ENCODE measurements at places on chromosomes 7 and 10.

GRCh38 chr10:131775433-131775832 lies 125.4 kb upstream of the PPP2R2D start:
- no peak for DNase-seq

GRCh38 chr7:157630301-157630853 lies 293.6 kb downstream of the DNAJB6 start:
- no peak for DNase-seq

DNA sequence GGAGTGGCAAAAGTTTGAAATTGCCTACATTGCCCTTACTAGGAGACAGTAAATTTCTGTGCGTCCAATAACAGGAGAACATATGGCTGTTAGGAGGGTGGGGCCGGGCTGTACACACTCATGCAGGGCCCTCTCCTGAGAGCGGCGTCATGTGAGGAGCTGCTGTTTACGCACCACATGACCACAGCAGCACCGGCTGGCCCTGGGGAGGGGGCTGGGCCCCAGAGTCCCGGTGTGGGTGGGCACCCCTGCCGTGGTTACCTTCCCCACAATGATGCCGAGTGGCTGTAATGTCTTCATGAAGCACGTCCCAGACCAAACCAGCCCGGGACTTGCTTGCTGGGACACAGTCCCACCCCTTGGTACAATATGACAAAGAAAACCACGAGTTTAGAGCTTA lies 308.7 kb downstream of the DNAJB6 start:
- DNase-seq = no peak

GRCh38 chr7:35555934-35556333 lies 139.0 kb downstream of the HERPUD2 start:
- DNase-seq = no peak

GRCh38 chr7:126838194-126838593 lies 414.5 kb downstream of the GRM8 start:
- no peak for DNase-seq

- DNase-seq = no peak
Measured at GRCh38 chr10:18404530-18404929, 246.9 kb downstream of the NSUN6 start.

DNA sequence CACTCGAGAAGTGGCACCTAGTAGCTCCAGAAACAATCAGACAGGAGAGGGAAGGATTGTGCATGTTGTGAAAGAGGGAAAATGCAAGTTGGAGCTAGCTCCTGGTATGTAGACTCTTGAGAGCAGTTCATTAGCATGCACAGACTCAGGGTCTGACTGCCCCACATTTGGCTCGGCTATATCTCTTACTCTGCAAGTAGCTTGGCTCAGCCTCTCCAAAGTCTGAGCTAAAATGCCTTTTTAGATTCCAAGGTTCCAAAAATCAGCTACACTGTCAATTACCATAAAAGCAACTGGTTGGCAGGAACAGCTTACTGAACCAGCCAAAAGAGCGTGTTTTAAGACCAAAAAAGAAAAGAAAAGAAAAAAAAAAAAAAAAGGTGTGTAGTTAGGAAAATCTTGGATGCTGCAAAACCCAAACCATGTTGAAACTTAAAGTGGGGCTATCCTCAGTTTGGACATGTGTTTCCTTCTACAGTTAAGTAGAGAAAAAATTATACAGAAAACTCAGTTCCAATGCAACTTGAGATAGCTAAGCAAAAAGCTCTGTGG lies 65.5 kb downstream of the MKX start:
- DNase-seq = no peak

DNA sequence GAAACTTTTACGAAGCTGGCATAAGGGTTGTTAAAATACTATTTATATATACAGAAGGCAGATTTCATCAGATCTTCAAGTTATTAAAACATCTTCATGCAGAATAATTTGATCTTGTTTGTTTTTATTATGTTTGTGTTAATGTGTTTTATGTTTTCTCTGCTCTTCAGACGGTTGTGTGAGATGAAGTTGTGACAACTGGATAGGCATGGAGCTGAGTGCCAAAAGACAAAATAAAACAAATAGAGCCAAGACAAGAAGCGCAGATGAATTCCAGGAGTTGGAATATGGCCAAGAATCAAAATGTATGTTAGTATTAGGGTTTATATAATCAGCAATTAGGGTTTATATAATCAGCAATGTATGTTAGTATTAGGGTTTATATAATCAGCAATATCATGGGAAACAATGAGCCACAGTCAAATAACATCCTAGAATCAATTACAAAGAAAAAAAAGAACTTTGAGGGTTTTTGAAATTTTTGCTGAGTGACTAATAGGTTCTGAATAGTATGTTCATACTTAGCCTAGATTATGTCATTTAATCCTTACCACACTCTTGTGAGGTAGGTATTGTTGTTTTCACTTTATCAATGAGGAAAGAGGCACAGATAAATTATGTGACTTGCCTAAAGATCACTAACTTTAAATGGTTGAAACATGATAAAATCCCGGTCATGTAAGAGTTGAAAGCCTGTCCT lies 488.0 kb upstream of the STEAP1 start:
- DNase-seq = no peak

DNA sequence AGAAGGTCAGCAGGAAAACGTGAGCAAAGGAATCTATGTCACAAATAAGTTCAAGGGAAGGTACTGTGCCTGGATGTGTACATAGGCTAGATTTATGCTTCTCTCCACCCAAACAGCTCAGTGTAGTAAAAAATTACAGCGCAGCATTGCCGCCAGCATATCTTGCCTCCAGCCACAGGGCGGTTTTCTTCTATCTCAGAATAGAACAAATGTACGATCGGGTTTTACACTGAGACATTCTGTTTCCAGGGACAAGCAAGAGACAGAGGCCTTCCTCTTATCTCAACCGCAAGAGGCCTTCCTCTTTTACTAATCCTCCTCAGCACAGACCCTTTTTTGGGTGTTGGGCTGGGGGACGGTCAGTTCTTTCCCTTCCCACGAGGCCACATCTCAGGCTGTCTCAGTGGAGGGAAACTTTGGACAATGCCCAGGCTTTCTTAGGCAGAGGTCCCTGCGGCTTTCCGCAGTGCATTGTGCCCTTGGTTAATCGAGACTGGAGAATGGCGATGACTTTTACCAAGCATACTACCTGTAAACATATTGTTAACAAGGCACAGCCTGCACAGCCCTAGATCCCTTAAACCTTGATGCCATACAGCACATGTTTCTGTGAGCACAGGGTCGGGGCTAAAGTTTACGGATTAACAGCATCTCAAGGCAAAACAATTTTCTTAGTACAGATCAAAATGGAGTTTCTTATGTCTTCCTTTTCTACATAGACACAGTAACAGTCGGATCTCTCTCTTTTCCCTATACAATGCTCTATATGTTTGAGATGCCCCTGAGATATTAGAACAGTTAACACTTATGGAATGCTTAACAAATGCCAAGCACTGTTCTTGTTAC lies 11.6 kb upstream of the ABHD11 start:
- no peak for DNase-seq

DNA sequence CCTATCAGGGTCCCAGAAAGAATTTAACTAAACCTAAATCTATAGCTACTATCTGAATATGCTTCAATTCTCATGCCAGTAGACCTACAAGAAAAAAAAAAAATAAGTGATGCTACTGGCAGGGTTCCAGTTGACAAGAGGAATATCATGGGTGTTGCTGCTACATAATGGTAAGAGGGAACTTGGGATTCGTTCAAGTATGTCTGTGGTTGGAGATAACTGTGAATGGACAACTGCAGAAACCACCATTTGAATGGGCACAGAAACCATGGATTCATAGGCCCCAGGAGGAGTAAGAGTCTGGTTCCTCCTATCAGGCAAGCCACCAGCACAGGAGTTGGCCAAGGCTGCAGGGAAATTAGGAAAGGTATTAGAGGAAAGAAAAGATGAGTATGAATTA lies 287.6 kb upstream of the HGF start:
- DNase-seq = no peak

GRCh38 chr10:56319386-56319785 lies 41.7 kb downstream of the ZWINT start:
- no peak for DNase-seq

DNA sequence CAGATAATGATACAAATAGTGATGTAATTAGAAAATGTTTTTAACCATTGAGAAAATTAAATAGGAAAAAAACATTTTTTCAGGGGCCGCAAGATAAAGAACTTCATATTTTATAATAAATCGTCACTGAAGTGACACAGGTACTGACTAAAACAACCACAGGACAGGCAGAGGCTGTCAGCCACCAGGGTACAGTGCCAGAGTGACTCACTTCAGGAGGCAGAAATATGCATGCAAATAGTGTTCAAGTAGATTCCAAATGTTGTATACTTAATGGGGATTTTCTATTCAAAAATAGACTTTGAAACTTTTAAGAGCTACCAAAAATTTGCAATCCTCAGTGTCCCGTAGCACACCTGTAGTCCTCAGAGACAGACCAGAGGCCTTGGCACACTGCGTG lies 68.6 kb downstream of the FRMPD2 start:
- DNase-seq = no peak

GRCh38 chr7:11181590-11181989 lies 207.9 kb downstream of the PHF14 start:
- DNase-seq = no peak

- DNase-seq = no peak
Measured at GRCh38 chr7:154965014-154965413, 37.9 kb downstream of the PAXIP1 start.

DNA sequence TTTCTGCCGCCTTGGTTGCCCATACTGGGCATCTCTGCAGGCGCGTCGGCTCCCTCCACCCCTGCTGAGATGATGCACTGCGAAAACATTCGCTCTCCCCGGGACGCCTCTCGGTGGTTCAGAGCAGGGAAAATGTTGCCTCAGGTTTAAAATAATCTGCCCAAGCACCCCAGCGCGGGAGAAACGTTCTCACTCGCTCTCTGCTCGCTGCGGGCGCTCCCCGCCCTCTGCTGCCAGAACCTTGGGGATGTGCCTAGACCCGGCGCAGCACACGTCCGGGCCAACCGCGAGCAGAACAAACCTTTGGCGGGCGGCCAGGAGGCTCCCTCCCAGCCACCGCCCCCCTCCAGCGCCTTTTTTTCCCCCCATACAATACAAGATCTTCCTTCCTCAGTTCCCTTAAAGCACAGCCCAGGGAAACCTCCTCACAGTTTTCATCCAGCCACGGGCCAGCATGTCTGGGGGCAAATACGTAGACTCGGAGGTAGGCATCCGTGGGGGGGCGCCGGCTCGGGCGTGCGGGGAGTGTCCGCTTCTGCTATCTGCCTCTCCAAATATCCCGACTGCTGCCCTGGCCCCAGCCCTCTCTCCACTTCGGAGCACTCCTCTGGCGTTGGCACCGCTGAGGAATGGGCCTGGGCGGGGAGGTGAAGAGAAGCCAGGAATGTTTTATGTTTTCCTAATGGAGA lies at the start of gene CAV1:
TSS of gene CAV1 (plus strand) at position 428 of the 689 bp plus-strand sequence. CDS start at position 455, 27 bp downstream.
- no peak for DNase-seq

DNA sequence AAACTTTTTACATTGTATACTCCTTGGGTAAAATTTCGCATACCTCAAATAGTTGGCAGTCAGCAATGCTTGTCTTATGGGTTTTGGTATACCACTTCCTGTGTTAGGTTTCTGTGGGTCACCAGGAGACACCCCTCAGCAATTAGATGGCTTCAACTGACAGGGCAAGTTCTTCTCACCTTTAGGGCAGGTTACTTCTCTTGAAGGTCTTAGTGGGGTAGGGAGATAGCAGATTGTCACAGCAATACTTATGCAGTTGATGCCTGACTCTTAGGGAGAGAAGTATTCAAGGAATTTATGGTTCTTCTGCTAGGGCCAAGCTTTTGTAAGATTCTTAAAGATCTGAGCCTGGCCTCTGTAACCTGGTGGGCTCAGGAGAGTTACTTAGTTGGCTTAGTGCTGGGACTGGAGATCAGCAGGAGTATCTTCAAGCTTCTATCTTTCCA lies 42.9 kb downstream of the MKLN1 start:
- no peak for DNase-seq

DNA sequence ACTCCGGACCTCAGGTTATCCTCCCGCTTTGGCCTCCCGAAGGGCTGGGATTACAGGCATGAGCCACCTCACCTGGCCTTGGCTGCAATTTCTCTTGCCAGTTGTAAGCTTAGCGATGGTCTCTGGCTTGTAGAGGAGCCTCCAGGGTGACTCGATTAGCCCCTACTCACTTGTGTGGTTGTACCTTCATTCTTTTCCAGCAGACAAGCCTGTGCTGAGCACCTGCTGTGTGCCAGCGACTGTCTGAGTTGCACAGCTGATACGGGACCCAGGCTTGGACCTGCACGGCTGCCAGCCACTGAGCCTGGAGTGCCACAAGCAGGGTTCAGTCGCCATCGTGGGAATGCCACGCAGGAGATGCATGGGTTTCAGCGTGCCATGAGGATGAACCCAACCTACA lies 42.0 kb upstream of the DNAJB6 start:
- no peak for DNase-seq

DNA sequence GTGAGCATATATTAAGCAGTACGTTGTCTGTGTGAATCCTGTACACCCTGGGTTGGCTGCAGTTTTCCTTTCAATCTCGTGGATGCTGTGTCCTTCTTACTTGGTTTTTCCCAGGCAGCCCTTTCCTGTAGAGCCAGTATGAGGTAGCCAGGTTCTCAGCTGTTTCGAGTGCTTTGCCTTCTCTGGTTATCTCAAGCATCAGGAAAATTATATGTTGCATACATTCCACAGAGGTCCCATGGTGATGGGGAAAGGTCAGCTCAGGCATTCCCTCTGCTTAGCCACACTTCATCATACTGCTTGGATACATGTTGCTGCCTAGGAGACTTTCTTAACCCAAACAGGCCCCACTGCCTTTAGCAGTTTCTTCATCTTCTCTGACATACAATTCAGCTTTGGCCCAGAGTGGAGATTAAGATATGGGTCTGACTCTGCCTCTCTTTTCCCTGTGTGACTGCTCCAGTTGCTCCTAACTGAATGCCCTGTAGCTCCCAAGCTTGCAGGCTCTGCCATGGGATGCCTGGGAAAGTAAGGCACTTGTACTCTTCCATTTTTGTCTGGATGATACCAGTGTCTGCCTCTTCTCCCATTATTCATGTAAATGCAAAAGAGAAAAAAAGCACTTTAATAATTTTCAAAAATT lies 11.3 kb downstream of the GNAI1 start:
- no peak for DNase-seq

Measured in inflammatory macrophage treated with lipopolysaccharide for 1 hour (primary cell).